OCI-M1 (cell line): ENCODE measurements at places on chromosomes 1 and 21.

GRCh38 chr21:22476214-22476613, 1478.0 kb downstream of the NCAM2 start:
- DNase-seq: no peak

GRCh38 chr1:3139871-3140361, 70.9 kb downstream of the PRDM16 start:
- DNase-seq: no peak

- DNase-seq: no peak
These were observed 44.4 kb upstream of the SELENON start for GRCh38 chr1:25755475-25756125.

DNA sequence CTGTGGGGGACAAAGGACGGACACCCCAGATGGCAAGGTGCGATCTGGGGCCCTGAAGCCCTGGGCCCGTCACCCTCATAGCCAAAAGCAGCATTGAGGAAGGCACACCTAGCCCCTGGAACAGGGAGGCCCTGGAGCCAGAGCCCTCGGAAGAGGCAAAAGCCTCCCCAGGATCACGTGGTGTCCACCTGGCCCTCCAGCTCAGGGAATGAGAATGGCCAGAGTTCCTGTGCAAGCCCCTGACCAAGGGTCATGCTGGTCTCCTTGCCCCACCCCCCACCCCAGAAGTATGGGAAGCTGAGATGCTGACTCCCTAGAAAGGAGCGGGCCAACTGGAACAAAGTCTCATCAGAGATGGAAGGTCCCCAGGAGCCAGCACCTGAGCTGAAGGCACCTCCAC, 1.0 kb upstream of the PDZK1IP1 start:
- no peak for DNase-seq

DNA sequence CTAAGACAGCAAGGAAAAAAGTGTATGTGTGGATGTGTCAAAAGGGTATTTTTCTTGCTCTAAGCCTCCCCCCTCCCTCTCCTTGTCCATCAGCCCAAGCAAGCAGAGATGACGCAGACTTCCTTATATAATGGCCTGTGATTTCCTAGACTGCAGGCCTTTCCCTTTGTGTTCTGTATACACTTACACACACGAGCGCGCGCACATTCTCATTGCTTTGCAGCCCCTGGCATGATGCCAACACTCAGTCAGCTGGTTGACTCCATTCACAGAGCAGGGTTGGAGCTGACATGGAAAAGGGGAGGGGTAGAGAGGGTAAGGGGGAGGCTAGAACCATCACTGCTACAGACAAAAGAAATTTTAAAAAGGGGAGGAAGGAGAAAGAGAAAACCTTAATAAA, 41.8 kb downstream of the GATAD2B start:
- peak; percentile 37 for DNase-seq

GRCh38 chr1:232718928-232719927, 86.0 kb upstream of the MAP10 start:
- DNase-seq: no peak

DNA sequence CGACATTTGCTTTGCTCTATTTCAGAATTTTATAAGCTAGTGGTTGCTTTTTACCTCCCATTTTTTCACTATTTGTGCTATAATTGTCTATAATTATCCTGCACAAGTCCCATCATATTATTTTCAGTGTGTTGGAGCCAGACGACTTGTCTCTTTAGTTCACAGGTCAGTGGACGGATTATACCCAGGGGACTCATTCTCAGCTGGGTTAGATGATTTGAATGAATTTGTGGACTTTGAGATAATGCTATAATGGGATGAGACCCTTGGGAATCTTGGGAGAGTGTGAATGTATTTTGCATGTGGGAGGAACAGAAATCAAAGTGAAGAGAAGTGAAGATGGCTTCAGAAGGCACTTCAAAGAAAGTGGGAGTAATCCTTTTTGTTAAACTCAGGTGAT, 31.5 kb upstream of the KCNK1 start:
- DNase-seq: no peak
